Uterus (tissue), 4 donors: ENCODE measurements at places on chromosomes 4 and X.
A peak's percentile ranks its signal among the peaks of the same experiment; 100 is the strongest.

DNA sequence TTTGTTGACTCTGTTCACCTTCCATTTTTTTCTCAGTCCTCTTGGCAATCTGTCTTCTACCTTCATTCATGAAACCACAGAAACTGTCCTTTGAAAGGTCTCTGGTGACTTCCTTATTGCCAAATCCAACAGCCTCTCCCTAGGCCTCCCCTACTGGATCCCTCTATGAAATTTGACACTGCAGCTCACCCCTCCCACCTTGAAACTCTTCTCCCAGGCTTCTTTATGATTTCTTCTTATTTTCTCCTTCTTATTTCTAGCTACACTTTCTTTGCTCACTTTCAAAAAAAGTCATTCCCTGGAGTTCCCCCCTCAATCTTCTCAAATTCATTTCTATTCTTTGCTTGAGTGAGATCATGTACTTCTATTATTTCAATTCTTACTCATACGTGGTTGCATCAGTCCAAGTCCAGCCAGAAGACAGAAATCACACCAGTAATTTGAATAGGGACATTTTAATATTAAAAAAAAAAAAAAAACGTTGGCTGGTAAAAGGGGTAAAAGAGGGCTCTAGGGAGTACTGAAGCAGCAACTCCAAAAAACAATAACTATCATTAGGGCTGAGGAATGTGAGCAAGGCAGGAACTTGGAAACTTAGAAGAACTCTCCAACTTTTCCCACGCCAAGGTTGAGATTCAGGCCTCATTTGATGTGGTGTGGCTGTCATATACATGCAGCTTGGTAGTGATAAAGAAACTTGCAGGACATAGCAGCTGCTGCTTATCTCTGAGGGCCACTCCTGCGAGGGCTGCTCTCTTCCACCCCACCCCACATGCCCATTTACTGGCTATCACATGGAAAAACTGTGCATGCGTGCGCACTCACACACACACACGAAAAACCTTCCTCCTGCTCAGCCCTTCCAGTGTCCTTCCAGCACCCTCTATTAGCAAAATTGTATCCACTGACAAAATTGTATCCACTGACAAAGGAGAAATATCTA is 169.8 kb upstream of the GALNT7 start:
- no peaks in the 10 kb centered on the region for H3K36me3 ChIP-seq
- DNase-seq: no peak
- H3K27ac ChIP-seq: peak overlapping the region; percentile 62
- no peaks in the 10 kb centered on the region for H3K4me1 ChIP-seq
- no peak overlapping the region for H3K4me3 ChIP-seq

- DNase-seq: no peak
- no peak overlapping the region for H3K27ac ChIP-seq
- H3K4me1 ChIP-seq: no peaks in the 10 kb centered on the region
- H3K36me3 ChIP-seq: no peaks in the 10 kb centered on the region
- no peaks in the 10 kb centered on the region for H3K27me3 ChIP-seq
Measured at GRCh38 chrX:16999275-16999674, 52.8 kb downstream of the REPS2 start.

- H3K4me1 ChIP-seq: no peaks in the 10 kb centered on the region
- H3K27ac ChIP-seq: no peak overlapping the region
- DNase-seq: no peak
- no peaks in the 10 kb centered on the region for H3K36me3 ChIP-seq
Measured at GRCh38 chr4:76120199-76120598, 28.0 kb downstream of the NUP54 start.

DNA sequence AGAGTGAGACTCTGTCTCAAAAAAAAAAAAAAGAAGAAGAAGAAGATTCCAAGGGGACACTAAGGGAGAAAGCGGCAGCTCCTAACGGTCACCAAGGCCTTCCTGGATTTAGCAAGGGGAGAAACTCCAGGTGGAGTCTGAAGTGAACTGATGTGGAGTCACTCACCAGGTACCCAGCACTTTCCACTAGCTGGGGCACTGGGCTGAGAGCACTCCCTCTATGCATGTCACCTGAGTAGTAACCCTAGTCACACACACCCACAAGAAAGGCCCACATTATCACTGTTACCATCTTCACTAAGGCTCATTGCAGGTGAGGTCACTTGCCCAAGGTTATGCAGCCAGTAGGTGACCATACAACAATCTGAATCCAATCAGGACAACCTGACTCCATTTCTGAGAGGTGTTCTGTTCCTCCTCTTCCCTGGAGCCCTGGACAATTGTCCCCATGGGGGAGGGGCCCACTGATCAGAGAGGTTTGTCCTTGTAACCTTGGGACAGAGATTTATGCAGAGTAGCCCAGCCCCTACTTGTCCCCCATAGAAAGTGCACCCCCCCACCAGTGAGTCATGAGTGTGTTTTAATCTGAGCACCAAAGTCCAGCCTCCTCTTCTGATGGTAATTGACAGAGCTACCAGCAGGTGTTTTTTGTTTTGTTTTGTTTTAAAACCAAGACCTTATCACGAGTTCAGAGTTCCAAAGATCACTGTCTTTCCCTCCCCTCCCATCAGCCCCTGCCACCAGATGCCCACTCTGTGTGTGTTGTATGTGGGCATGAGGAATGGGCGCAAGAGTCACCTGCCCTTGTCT is 5.9 kb upstream of the SASH3 start:
- no peak overlapping the region for H3K4me3 ChIP-seq
- H3K27me3 ChIP-seq: no peaks in the 10 kb centered on the region
- H3K36me3 ChIP-seq: no peaks in the 10 kb centered on the region
- no peaks in the 10 kb centered on the region for H3K4me1 ChIP-seq
- no peak overlapping the region for H3K27ac ChIP-seq

- H3K27me3 ChIP-seq: no peaks in the 10 kb centered on the region
- H3K27ac ChIP-seq: no peak overlapping the region
- no peak for DNase-seq
- no peak overlapping the region for H3K4me3 ChIP-seq
- no peaks in the 10 kb centered on the region for H3K36me3 ChIP-seq
Measured at GRCh38 chrX:46687619-46688018, 71.3 kb downstream of the SLC9A7 start.
